Right renal cortex interstitium (tissue), 3 donors: ENCODE measurements at places on chromosomes 13 and 19. TPM values are rescaled to one million over a fixed set of nuclear protein-coding genes. Genes with fewer than 3 reads are reported as not detected.

- DNase-seq = no peak
These were observed 41.1 kb downstream of the CEACAM1 start for GRCh38 chr19:42487032-42487797.

Gene PRDX2
- polyA plus RNA-seq = 296 TPM

GRCh38 chr19:30896554-30896953 is 452.7 kb downstream of the TSHZ3 start:
- DNase-seq = peak; percentile 41

Gene MIDN
- polyA plus RNA-seq = 39.3 TPM

DNA sequence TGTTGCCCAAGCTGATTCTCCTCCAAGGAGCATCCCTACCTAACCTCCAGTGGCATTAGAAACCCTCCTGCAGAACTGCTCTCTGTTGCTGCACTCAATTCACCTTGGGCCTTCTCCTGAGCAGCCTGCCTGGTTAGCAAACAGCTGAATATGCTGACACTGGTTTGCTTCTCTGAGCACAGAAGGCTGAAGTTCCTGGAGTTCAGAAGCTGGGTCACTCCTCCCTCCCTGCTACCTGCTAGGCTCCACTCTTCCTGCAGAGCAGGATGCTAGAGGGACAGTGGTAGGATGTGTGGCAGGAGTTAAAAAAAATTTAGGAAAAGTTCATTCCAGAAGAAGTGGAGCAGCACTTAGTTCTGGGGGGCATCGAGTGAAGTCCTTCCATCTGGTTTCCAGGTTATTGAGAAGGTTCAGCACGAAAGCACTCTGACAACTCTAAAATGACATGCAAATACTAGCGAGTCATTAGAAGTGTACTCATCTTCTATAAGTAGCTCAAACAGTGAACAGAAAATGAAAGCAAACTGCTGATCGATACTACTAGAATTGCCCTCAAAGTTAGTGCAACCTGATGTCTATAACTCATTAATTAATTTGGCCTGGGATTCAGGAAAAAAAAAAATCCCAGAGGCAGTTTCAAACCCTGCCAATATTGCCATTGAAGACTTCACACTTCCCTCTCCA is 293.7 kb downstream of the POU4F1 start:
- DNase-seq = no peak

GRCh38 chr19:12913851-12914690 is 5.0 kb downstream of the SYCE2 start:
- DNase-seq = no peak

GRCh38 chr19:14528419-14529253 is 758 bp upstream of the TECR start:
- DNase-seq = no peak

GRCh38 chr13:23724196-23724970 is 154.2 kb downstream of the TNFRSF19 start:
- no peak for DNase-seq

DNA sequence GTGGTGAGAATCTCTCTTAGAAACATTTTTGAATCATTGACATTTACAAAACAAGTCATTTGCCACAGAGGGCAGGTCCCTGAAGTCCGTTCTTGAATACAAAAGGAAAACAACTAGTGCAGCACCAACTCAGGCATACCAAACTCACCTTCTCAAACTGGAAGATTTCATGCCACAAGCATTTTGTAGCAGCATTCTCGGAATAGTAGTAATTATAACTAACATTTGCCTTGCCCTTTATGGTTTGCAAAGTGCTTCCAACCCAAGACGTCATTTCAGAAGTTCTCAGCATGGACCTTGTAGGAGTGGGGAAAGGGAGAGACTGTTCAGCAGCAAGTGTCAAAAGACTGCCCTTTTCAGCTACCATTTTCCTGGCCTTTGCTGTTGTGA is 344.6 kb downstream of the RFC3 start:
- no peak for DNase-seq

GRCh38 chr13:98510156-98510509 is 66.8 kb downstream of the STK24 start:
- DNase-seq = no peak

DNA sequence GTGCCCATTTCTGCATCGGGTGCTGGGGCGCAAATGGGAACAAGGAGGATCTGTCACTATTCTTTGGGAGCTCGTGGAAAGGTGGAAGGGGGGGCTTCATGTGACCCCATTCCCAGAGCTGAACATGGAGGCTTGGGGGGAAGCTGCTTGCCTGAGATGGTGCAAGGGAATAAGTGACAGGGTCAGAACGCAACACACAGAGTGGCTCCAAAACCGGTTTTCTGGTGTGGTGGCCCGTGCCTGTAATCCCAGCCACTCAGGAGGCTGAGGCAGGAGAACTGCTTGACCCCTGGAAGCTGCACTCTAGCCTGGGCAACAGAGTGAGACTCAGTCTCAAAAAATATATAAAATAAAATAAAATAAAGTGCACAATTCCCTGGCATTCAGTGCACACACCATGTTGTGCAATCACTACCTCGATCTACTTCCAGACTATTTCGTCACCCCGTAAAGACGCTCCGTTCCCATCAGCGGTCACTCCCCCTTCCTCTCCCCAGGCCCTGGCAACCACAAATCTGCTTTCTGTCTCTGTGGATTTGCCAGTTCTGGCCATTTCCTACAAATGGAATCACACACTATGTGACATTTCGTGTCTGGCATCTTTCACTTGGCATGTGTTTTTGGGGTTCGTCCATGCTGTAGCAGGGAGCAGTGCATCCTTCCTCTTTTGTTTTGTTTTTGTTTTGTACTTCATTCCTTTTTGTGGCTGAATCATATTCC is 18.2 kb upstream of the COMP start:
- DNase-seq = no peak

DNA sequence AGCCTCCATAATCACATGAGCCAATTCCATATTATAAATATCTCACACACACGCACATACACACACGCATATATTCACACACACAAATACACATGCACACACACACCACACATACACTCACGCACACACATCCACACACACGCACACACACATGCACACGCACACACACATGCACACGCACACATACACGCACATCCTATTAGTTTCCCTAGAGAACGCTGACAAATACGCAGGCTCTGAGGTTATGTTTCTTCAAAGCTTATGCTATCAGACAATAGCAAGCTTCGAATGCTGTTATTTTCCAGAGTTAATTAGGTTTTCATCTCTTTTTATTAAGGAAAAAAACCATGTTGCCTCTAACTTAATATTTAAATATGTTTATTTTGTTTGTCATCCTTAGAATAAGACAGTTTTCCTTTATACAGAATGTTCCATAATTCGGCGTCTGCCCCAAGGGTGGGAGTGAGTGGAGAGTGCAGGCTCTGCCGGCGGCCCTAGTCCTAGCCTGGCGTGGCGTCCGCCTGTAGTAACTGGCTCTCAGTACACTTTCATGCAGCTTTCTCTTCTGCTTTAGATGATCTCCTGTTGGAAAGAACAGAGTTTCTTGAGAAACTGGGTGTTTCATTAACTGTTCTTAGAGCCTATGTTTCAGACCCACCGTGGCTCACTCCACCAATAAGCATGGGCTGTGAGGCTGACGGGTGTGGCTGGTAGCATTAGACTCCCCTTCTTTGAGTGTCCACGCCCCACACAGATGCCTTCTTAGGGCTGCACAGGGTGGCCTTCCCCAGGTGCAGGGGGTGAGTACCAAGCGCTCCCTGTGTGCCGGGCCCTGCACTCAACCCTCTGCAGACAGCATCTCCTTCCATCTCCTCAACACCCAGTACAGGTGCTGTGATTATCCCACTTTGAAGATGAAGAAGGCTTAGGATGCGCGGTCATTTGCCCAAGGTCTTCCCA is 30.4 kb upstream of the ANKRD10 start:
- no peak for DNase-seq

- DNase-seq = no peak
These were observed at the start of gene U2AF2 for GRCh38 chr19:55654868-55655647. Gene U2AF2, plus strand, starts transcription at chr19:55655035. Its CDS starts 70 bp downstream, at chr19:55655105.

Gene LENG9
- polyA plus RNA-seq = 1.2 TPM

DNA sequence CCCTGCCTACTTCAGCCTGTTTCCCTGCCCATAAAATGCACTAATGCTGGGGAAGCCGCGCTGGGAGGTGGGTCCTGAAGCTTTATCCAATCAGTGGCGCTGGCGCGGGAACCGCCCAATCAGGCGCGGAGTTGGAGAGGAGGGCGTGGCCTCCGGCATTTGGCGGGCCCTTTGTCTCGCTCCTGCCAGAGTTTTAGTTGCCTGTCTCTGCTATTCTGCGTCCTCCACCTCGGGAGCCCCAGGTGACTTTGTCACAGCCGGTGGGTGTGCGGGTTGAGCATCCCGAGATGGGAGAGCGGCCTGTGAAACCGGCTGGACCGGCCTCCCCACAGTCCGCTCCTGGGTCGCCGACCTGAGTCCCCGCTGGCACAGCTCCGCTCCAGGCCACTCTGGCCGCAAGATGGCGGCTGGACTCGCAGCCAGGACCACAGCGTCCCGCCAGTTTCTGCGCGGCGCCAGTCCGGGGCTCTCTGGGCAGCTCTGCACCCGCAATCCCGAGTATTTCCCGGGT is 30.7 kb upstream of the ZNF429 start:
- DNase-seq = peak; percentile 82

Gene IZUMO2
- polyA plus RNA-seq = 0.28 TPM

DNA sequence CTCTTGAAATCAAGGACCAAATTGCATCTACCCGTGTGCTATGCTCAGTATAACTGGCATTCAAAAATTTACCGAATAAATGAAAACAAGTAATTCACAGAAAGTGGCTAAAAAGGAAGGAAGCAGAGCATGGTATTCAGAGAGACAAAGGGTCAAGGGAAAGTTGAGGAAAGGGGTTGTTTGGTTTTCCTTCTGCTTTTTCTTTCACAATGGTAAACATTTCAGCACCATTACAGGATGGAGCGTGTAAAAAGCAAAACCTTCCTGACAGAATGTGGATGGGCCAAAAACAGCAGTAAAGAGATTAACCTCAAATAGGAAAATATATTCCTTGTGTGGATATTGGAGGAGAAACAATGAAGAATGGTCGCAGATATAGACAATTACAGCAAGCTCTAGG is 14.8 kb downstream of the DIAPH3 start:
- no peak for DNase-seq

DNA sequence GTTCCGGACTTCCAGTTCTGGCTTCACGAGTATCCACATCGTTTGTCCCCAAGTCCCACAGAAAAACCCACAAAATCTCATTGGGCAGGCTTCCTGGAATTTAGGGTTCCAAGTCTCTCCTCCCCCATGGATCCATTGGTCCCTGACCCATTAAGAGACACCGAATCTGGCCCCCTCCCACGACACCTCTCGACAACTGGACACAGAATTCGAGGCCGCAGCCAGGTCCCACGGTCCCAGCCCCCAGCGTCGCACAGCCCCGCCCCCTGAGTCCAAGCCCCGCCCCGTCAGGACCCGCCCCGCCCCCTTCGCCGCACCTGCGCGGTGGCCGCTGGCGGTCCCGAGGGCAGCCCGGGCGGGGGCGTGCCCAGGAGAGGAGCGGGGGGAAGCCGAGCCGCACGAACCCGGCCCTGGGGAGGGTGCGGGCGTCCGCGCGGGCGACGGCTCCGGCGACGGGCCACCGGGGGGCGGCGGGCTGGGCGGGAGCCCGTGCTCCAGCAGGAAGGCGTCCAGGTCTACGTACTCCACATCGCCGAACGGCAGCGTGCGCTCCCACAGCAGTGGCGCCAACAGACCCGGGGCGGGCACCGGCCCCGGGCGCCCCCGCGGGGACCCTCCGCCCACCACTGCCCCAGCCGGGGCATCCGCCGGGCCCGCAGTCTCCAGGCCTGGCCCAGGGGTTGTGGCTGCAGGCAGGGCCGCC is 1.8 kb downstream of the DBP start:
- DNase-seq = no peak

- no peak for DNase-seq
These were observed 12.5 kb upstream of the MAP1S start for GRCh38 chr19:17706750-17707181.

- no peak for DNase-seq
These were observed 501 bp downstream of the GTPBP3 start for GRCh38 chr19:17337675-17338432.

Gene NXNL1
- not detected for polyA plus RNA-seq

DNA sequence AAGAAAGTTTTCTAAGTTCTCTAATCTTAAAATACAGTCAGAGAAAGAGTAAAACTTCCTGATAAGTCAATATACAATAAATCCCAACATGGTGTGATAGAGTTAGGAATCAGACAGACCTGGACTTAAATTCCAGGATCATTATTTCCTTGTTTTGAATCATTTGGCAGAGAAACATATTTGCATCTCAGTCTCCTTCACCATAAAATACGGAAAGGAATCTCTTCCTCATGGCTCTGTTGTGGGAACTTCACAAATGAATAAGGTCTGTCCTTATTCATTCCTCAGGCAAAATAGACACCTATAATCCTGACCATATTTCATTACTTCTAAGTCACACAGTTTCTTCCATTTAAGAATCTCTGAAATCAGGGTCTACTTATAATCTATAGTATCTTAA is 19.3 kb upstream of the SERP2 start:
- no peak for DNase-seq

DNA sequence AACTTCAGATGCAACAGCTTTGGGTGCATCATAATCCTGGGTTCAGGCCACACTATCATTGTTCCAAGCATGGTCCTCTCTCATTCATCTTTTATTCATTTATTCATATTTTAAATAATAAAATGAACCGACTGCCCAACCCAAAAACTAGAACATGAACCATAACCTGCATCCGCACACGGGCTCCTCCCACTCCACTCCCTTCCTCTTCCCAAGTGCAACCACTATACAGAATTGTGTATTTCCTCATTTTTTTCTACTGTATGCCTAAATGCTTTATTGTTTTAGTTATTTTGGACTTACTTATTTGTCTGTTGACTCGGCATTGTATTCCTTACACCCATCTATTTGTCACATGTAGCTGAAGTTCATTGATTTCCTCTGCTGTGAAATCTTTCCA is 30.7 kb upstream of the POMP start:
- DNase-seq = no peak

- DNase-seq = no peak
These were observed 154.2 kb downstream of the TM9SF2 start for GRCh38 chr13:99655351-99656091.

DNA sequence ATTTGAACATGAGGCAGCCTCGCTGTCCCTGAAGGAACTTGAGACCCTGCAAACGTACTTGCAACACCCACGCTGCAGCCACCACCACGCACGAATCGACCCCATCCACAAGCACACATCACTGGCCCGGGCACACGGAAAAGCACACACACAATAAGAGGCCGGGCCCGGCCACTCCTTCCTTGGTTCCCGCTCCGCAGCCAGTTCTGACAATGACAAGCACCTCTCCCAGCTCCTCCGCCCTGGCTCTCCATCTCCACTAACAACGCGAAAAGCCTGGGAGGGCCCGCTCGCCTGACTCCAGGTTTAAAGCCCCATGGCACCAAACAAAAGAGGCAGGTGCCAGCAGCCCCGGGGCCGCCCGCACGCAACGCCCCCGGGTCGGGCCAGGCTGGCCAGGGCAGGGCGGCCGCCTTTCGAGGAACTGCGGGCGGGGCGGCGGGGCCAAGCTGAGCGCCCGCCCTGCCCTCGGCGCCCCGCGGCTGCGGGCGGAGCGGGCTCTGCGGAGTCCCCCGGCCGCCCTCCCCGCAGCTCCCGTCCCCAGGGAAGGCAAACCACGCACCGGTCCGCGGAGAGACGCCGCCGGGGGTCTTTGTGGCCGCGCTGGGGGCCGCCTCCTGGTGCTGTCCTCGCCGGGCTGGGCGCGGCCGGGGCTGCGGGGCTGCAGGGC is 495 bp downstream of the DCLK1 start:
- DNase-seq = no peak

Gene PSG1
- polyA plus RNA-seq = 0.78 TPM
